Stimulated activated naive CD8-positive, alpha-beta T cell treated with anti-CD3 and anti-CD28 coated beads, Interleukin-15, Interleukin-2, amounts not matched to agents 100 U/mL and 50 U/mL, for 24 hours (primary cell): ENCODE measurements at places on chromosomes 3 and 15.

DNA sequence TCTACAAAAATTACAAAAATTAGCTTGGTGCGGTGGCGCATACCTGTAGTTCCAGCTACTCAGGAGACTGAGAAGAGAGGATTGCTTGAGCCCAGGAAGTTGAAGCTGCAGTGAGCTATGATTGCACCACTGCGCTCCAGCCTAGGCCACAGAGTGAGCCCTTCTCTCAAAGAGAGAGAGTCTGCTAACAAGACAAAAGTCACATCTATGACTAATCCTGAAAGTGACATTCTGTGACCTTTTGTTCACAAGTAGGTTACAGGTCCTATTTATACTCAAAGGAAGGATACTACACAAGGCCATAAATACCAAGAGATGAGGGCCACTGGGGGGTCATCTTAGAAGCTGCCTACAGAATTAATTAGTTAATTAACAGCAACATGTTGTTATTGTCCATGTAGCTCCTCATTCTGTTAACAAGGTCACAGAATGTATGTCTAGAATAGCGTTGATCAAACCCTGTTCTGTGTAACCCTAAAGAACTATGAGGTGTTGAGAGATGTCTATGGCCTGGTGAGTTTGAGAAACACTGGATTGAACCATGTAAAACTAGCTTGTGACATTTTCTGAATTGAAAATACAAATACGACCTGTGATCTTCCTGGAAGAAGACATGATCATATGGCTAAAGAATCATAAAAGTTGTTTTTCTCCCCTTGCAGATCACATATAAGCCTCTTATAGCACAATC lies 97.0 kb downstream of the SAMMSON start:
- DNase-seq: no peak

GRCh38 chr3:14601692-14602005 lies 49.9 kb upstream of the CCDC174 start:
- no peak for DNase-seq

GRCh38 chr3:42802876-42803413 lies 1.3 kb downstream of the HIGD1A start:
- DNase-seq: no peak

DNA sequence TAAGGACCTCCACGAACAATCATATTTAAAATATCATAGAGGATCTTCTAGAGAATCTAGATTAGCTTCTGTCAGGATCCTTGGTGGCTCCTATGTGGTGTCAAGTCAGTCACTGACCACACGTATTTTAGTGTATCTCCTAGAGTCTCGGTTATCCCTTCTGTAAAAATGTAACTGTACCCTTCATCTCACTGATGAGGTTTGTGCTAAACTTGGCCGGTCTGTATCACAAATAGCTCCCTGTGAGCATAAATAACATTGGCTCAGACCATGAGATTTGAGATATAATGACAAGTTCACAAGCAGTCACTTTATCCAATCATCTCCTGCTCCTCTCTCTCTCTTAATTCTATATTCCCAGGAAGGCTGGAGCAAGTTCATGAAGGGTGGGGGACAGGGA lies 93.6 kb upstream of the ARL6 start:
- no peak for DNase-seq

DNA sequence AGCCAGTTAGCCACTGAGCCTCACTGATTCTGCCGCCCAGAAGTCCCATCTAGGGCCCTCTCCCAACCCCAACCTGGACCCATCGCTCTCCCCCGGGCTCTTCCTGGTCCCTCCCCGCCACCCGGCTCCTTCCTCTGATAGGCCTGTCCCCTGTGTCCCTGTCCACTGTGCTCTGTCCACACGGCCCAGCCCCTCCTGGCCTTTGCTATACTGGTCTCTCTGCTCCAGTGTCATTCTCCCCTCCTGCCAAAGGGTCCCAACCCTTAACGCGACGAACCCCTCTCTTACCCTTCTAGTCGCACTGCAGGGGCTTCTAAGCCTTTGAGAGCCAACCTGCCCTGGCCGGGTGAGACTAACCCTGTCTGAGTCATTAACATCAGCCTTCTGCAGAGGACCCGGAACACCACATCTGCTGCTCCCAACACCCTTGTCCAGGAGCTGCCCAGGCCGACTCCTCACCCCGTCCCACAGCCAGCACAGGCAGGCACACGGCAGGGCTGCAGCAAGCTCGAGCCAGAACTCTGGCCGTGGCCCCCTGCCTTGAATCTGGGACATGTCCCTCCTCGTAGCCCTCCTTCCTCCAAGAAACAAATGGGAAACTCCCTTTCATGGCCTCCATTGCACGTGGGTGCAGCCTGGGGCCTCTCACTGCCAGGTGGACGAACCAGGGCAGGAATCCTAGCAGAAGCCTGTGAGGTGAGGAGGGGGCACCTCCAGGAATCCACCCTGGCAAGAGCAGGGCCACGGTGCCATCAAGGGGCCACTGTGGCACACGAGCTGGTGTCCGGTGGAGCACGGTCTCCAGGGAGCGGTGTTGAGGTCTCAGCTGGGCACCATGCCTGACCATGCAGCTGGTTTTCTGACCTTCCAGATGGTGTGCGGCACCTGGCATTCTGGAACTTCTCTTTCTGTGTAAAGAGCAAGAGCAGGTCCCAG lies 140.9 kb upstream of the IQSEC1 start:
- no peak for DNase-seq

DNA sequence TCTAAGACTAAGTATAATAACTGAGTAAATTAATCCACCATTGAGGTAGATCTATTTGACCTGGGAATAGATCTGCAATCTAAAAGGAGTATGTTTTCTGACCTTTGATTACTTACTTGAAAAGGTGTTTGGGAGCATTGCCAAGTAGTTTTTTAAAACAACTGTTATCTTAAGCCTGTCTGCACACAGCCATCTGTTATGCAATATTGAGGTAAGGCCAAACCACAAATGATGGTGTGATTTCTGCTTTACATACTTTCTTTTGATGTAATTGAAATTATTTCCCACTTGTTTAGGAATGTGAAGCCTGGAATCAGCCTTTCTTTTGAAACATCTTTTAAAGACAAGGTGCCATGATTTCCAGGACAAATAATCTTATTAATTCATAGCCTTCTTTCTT lies 274.0 kb downstream of the BBX start:
- no peak for DNase-seq
